Non-pigmented ciliary epithelial cell (primary cell): ENCODE measurements at places on chromosomes 5 and 9.
A peak's percentile ranks its signal among the peaks of the same experiment; 100 is the strongest.

DNA sequence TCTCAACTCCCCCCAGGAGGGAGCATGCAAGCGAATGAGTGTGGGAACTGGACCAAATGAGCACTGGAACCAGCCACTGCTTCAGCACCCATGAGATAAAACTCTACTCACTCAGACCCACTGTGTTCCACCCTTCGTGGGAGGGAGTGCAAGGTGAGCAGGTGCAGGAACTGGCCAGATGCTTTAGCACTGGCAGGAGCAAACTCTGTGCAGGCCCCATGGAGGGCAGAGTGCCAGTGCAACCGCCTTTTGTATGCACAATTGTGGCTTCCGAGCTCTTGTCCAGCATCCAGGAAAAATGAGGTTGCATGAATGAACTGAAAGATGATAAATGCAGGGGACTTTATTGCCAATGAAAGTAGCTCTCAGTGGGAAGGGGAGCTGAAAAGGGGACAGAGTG is 67.4 kb upstream of the CCDC112 start:
- DNase-seq = no peak

- DNase-seq = no peak
These were observed 11.0 kb downstream of the CCDC180 start for GRCh38 chr9:97318433-97318832.

GRCh38 chr9:125537442-125538091 is 169.4 kb downstream of the MAPKAP1 start:
- no peak for DNase-seq

- peak; percentile 66 for DNase-seq
These were observed 26.9 kb downstream of the TICAM2 start for GRCh38 chr5:115575167-115576070.

GRCh38 chr5:153883854-153884611 is 154.7 kb downstream of the FAM114A2 start:
- peak; percentile 24 for DNase-seq

- no peak for DNase-seq
These were observed 37.4 kb upstream of the ZNF608 start for GRCh38 chr5:124783794-124784193.

- DNase-seq = no peak
These were observed 80.9 kb upstream of the IL33 start for GRCh38 chr9:6134661-6135180.

GRCh38 chr5:134769206-134769605 is 10.6 kb downstream of the DDX46 start:
- DNase-seq = no peak

DNA sequence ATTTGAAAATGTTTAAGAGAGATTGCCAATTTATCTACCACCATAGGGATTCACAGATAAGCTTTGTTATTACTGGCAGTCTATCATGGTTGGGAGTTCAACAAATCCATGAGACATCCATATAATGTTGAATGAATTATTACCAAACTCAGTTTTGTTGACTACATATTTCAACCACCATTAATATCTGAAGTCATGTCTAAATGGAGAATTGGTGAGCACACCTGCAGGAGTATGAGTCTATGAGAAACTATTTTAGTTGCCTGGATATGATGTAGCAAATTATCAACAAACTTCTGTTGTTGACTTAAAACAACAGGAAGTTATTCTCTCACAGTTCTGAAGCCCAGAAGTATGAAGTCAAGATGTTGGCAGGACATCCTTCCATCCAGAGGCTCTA is 126.8 kb upstream of the FBXL7 start:
- no peak for DNase-seq

DNA sequence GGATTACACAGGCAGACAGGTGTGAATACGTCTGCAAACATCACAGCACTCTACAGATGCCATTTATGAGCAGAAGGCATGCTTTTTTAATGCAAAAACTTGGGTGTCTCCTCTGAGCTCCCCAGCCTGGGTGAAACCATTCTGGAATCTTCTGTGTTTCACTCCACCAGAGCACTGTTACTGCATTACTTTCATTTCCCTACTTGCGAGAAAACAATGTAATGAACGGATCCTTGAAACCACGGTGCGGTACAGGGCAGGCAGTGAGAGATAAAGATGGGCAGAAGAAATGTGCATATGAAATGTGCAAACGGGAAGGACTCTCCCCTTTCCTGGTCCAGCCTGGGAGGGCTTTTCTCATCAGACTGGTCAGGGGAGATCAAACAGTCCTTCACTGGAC is 584.3 kb upstream of the KLF4 start:
- no peak for DNase-seq

DNA sequence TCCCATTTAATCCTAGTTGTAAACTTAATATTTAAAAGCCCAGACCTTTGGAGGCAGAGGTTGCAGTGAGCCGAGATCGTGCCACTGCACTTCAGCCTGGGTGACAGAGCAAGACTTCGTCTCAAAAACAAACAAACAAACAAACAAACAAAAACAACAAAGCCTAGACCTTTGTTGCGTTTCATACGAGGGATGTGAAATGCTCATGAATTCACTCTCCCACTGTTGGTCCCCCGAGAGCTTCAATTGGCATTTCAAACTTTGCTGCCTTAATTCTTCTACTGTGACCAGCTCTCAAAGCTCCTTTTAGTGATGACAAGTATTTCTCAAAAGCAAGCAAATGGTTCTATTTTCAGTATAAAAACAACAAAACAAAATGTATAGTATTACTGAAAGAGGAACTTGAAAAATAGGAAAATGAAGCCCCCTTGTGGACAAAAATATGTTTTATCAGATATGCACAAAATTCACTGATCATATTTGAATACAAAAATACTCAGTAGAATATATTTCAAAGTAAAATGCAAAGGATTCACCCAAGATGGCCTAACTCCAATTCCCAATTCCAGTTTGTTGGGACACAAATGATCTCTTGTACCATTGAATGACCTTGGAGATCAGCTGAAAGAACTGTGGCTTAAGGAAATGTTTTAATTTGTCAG is 140.4 kb downstream of the ESM1 start:
- DNase-seq = no peak

- DNase-seq = no peak
These were observed 14.5 kb downstream of the RANBP6 start for GRCh38 chr9:6000955-6001354.

DNA sequence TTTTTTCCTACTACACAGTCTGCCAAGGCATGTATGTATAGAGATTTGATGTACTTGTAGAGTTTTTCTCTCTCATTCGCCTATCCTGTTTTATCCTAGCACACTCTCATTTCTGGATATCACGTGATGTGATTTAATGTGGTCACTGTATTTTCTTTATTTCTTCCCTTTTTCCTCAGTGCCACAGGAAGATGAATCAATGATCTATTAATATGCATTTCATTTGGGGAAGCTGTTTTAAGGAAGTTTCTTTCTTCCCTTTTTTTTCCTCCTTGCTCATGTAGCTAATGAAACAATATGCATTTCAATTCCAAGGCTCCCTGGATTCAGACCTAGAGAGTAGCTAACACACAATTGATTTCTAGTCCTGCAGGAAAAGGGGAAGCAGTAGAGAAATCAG is 506.3 kb upstream of the WWC1 start:
- DNase-seq = no peak

DNA sequence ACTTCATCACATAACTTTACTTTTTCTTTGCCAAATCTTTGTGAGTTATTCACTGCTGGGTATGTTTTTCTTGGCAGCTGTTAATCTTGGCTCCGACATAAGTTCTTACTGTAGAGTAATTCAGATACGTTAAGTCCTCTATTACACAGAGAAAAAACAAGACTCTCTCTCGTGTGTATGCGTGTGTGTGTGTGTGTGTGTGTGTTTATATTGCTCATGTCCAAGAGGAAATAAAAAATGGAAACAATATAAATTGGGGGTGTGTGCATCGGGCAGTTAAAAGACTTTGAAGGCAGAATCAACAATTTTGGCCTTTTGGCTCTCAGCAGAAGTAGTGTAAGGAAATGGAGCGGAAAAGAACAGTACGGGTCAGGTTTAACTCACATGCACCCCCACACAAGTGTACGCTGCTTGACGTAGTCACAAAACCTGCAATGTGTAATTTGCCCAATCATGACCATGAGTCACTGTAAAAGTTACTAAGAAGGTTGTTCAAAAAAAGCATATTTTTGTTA is 67.2 kb upstream of the IFNE start:
- peak; percentile 91 for DNase-seq

GRCh38 chr5:106418196-106418595 is 1252.5 kb downstream of the EFNA5 start:
- peak; percentile 10 for DNase-seq

GRCh38 chr5:79924936-79925893 is 65.8 kb downstream of the MTX3 start:
- DNase-seq = no peak

GRCh38 chr5:178117923-178118701 is 4.8 kb downstream of the N4BP3 start:
- no peak for DNase-seq

GRCh38 chr5:132760049-132760420 is 12.8 kb downstream of the CCNI2 start:
- no peak for DNase-seq

DNA sequence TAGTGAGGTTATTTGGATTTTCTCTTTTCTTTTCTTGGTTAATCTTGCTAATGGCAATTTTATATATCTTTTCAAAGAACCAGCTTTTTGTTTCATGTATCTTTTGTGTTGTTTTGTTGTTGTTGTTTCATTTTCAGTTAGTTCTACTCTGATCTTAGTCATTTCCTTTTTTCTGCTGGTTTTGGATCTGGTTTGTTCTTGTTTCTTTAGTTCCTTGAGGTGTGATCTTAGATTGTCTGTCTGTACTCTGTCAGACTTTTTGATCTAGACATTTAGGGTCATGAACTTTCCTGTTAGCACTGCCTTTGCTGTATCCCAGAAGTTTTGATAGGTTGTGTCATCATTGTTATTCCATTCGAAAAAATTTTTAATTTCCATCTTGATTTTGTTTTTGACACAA is 399.7 kb downstream of the TLE1 start:
- DNase-seq = no peak

- DNase-seq = no peak
These were observed 509.1 kb downstream of the RAB3C start for GRCh38 chr5:59091965-59092364.

DNA sequence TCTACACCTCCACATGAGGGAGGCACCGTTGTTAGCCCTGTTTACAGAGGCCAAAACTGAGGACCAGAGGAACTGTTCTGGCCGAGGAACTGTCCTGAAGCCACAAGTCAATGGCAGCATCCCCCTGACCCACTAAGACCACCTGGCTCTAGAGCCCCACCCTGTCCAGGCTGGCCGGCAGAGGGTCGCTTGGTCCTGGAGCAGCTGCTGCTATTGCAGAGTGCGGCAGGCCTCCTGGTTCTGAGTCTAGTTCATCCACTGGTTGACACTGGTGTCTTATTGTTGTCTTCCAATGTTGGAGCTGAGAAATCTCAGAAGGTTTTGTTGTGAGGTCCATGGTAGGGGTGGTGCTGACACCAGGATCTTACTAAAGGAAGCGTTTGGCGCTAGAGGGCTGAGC is 26.6 kb upstream of the ANGPTL2 start:
- DNase-seq = no peak

GRCh38 chr9:16062542-16063240 is 509.8 kb downstream of the CCDC171 start:
- peak; percentile 91 for DNase-seq

- DNase-seq = no peak
These were observed 2.0 kb upstream of the MPDZ start for GRCh38 chr9:13281356-13282016.

GRCh38 chr9:98665501-98665900 is 43.2 kb downstream of the GABBR2 start:
- DNase-seq = no peak

- DNase-seq = no peak
These were observed 369.3 kb downstream of the BNC2 start for GRCh38 chr9:16501141-16501540.

GRCh38 chr5:646396-647201 is 34.5 kb downstream of the CEP72 start:
- DNase-seq = no peak

DNA sequence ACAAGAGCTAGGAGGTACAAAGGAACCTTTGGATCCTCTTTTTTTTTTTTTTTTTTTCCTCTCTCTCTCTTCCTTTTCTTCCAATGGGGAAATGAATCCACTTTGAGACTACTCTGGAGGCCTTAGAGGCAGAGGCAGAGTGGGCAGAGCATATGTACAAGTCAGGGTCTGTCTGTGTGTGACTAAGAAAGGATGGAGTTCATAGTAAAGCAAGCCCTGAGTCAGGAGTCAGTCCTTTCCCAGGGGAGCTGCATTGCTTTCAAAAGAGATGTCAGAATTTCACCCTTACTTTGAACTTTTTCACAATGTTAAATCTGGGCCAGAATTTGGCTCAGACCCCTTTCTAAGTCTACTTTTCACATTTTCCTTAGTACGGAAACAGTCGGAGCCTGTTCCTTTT is 792.4 kb upstream of the C9orf72 start:
- DNase-seq = no peak

- no peak for DNase-seq
These were observed 32.7 kb upstream of the GABRP start for GRCh38 chr5:170750791-170751190.

- no peak for DNase-seq
These were observed 34.4 kb downstream of the CPEB4 start for GRCh38 chr5:173922527-173922926.

GRCh38 chr5:17666726-17667235 is 32.5 kb downstream of the TAF11L14 start:
- no peak for DNase-seq

- DNase-seq = no peak
These were observed 3.3 kb upstream of the SMC5 start for GRCh38 chr9:70255486-70255885.
